ENCODE measurements at places on chromosomes 13 and 19.

- DNase-seq, result no peak
Observed at GRCh38 chr13:26921918-26922317, 161.3 kb upstream of the GPR12 start.

GRCh38 chr19:27392027-27392632 lies 1820.8 kb downstream of the UQCRFS1 start:
- DNase-seq, result no peak

DNA sequence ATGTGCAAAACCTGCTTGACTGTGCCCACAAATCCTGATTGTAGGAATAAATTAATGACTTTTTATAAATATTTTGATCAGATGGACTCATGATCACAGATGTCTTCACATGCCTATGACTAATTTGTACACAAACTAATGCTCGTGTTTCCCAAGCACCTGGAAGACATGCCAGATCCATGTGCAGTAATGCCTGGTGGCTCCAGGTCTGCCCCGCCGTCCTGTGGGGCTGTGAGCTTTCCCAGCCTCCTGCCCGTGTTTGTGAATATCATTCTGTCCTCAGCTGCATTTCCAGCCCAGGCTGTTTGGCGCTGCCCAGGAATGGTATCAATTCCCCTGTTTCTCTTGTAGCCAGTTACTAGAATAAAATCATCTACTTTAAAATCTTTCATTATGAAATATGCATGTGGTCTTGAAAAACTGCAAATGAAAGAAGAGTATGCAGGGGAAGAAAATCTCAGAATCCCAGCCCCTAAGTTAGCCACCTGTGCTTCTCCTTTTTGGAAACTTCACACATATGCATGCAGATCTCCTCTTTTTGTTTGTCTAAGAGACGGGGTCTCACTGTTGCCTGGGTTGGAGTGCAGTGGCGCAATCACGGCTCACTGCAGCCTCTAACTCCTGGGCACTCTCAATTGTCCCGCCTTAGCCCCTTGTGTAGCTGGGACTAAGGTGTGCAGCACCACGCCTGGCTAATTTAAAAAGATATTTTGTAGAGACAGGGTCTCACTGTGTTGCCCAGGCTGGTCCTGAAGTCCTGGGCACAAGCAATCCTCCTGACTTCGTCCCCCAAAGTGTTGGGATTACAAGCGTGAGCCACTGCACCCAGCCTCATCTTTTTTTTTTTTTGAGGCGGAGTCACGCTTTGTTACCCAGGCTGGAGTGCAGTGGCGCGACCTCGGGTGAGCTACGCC lies 6.2 kb downstream of the RPL28 start:
- DNase-seq, result no peak

GRCh38 chr13:105763851-105764250 lies 771.6 kb downstream of the EFNB2 start:
- no peak for DNase-seq

DNA sequence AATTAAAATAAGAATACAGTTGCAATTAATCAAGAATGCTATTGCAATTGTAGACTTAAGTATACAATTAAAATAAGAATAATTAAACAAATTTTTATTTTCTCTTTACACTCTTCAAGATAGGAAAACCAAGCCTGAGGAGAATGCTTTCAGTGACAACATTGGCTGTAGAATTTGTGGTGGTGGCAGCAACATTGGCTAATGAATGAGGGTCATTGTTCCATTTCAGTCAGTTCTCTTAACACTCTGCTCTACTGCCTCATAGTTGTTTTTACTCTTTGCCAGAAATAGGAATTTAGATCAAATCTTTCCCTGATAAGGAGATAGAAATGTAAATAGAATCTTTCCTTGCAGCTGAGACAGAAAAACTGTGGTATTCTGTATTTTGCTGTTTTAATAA lies 391.6 kb downstream of the PCDH20 start:
- no peak for DNase-seq

GRCh38 chr19:38650911-38651584 lies 3.6 kb downstream of the ACTN4 start:
- no peak for DNase-seq

DNA sequence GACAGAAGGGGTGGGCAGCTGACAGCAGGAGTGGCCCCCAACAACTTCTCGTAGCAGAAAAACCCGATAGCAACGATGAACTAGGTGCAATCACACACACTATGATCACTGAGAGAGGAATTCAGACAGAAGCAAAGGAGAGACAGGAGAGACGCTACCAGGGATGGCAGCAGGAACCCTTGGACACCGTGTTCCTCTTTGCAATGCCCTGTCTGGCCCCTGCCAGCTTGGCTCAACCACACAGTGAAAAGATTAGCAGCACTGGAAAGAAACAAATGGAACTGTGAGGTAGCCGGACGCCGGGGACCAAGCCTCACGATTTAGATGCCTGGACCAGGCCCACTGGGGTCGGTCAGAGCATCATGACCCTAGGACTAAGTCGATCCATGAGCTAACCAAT lies 23.6 kb downstream of the DCAF15 start:
- DNase-seq, result no peak

GRCh38 chr19:12450844-12451243 lies 10.0 kb upstream of the ZNF443 start:
- DNase-seq, result no peak

GRCh38 chr19:45147835-45148676 lies 12.7 kb downstream of the NKPD1 start:
- DNase-seq, result no peak

- DNase-seq, result no peak
Observed at GRCh38 chr13:30216111-30216510, 91.2 kb downstream of the KATNAL1 start.

DNA sequence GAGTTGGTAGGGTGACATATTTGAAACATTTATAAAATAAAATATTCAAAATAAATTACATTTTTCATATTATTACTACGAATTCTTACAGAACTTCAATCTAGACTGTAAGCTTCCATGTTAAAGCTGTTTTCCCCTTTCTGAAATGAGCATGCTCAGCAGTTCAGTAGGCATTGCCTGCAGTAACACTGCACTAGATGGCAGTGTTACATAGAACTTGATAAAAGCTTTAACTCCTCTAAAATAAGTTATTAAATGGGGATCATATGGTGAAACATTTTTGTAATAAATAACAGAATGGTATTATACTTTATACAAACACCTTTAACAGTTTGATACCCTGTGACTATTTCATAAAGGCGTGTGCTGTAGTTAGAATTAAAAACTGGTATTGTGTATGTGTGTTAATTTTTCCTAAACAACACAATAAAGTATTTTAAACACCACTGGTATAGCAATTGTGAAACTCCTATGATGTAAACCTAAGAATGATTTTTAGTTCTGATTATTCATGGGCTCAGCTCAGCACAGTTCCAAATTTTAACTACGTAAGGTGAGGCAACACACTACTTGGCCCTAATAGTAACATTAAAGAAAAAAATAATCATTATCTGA lies 11.6 kb upstream of the GPR18 start:
- no peak for DNase-seq

GRCh38 chr19:29420482-29421195 lies 105.2 kb upstream of the VSTM2B start:
- DNase-seq, result no peak

DNA sequence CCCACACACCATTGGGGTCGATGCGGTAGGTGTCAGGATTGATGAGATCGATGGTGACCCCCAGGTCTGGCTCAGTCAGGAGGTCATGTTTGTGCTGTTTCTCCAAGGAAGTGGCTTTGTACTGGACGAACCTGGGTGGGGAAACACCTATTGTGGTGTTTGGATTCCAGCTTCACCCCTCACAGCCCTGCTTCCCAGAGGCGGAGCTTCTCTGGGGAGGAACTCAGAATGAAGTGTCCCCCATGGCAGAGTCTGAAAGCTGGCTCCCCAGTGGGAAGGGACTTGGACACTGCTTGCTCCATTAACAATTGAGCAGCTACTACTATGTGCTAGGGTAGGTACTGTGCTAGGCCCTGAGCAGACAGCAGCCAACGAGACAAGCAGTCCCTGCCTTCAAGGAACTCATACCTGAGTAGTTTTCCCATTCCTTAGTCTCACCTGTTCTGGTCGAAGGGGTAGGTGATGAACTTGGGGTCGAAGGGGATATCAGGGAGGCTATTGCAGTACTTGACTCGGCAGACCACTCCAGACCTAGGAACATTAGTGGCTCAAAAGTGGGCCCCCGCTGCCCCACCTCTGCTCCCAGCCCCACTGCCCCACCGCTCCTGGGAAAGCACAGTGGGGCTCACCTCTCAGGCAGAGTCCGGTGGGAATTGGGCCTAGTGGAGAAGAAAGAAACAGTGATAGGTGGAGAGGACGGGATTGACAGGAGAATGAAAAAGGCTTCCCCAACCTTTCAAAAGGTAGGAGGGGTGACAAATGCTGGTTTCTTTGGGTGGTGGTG lies 1.1 kb downstream of the PAF1 start:
- DNase-seq, result no peak

DNA sequence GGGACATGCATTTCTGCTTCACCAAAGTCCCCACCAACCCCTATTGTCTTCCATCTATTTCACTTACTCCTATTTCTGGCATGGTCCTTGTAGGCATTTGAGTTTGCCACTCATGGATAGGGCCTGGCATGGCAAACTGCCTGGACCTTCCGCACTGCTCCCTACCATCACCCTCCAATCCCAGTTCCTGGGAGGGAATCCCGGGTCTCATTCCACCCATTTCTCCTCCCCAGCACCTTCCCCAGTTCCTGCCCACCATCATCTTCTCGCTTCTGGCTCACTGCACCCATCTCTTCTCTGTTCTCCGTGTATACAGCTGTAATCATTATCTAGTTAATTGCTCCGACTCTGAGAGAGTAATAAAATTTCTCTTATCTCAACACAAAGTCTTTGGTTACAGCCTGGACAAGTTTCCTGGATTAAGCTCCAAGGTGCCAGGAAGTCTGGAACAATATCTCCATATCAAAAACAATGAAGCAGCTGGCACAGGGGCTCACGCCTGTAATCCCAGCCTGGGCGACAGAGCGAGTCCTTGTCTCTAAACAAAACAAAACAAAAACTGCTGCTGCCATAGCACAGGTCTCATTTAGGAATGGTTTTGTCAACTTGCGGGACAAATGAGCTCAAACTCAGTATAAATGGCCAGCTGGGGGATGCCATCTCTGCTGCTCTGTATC lies 17.0 kb upstream of the COX7A1 start:
- DNase-seq, result no peak

DNA sequence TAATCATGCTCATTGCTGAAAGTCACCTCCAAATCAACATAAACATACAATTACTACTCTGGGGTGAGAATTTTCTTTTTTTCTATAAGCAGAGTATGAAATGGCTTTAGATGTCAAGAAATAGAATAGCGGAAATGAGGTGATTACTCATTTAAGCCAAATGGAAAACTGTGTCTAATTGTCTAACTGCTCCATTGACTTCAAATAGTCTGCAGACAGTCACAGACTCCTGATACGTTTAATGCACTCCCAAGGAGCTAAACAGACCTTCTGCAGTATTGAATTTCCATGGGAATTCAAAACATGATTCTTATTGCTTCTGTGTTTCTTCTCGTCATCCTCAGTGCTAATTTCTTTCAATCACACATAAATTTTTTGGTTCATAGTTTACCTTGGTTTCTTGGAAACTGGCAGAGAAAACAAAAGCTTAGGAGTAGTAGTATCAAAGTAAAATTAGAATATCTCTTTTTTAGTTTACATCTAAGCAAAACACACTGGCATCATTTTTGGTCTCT lies 865.2 kb upstream of the SLC10A2 start:
- no peak for DNase-seq

- DNase-seq, result no peak
Observed at GRCh38 chr19:10478476-10478875, 24.7 kb downstream of the KEAP1 start.

DNA sequence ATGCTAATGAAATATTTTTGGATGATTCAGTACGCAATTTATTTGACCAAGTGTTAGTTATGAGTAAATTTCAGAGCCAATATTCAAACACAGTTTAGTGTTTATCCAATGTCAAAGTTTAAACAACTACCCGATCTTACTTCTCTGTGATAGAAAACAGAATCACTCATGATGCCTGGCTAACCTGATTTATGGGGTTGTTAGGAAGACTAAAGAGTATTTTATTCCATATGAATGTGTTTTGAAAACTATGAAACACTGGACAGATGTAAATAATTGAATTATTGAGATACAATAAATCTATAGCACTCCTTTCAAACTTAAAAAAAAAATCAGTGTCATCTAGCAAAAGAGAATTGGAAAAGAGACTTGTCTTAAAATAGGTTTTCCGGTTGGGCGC lies 1181.8 kb downstream of the EFNB2 start:
- DNase-seq, result no peak

DNA sequence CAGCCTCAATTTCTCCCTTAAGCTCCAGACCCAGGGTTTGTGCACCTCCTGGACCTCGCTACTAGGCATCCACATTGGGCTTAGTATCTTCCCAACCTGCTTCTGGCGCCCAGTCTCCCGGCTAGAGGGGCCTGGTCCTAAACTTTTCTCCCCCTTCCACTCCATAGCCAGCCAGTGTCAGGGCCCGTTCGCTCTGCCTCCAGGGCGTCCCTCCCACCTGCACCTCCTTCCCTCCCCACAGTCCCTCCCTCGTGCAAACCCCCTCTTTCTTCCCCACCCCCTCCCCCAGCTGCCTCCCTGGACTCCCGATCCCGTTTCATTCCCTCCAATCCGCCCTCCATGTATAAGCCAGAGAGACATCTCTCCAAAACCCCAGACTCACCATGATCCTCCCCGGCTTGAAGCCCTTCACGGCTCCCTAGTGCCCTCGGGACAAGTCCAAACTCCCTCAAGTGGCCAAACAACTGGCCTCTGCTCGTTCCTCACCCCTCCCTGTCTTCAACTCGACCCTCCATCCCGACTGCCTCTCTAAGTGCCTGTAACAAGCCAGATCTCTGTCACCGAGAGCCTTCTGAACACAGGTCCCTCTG lies 997 bp upstream of the SAMD4B start:
- peak; percentile 26 for DNase-seq

- DNase-seq, result no peak
Observed at GRCh38 chr13:22220151-22221135, 549.6 kb downstream of the FGF9 start.

DNA sequence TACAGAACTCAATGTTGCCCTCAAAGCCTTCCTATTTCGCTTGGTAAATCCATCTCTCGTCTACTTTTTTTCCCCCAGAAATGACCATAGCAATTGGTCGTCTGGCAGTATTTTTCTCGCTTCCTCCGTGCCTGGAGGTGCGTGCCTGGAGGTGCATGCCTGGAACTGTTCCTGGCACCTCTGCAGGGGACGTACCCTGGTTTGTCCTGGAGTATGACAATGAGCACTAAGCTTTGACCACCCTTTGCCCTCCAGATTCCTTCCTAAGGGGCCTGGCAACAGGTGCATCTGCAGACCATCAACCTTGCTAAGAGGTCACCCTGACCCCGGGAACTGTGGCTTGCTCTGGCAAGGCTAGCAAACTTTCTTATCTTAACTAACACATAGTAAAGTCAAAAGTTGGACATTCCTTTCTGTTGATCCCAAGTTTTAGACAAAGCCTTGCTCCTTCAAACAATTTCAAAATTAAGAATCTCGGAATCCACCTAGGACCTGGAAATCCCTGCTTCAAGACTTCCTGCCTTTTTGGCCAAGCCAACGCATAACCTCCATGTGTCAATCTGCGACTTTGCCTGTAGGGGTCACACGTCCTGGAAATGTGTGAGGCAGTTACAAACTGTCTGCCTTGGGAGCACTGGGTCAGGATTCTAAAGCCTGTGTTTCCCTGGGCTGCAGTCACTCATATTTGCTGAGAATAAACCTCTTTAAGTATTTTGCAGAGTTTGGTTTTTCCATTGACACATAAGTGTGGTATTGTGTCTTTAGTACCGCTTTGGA lies 28.8 kb upstream of the TUBGCP3 start:
- peak; percentile 65 for DNase-seq

- DNase-seq, result no peak
Observed at GRCh38 chr19:33266974-33267484, 35.3 kb downstream of the CEBPA start.

Measured in T47D (cell line).